ENCODE measurements at places on chromosomes 6 and 20.
A peak's percentile ranks its signal among the peaks of the same experiment; 100 is the strongest.

DNA sequence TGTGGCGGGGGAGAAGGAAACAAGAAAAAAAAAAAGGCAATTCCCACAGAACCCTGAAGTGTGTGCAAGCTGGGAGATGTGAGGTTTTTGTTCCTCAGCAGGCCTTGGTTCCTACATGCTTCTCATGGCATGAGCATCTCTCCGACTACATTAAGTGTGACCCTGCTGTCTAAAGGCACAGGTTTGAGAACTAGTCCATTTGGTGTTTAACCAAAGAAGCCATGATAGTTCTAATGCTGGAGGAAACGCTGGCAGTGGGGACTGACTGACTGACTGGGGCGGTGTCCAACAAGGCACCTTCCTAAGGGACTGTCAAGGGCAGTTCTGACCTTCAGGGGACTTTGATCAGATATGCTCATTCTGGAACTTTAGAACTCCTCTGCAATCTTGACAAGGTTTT is 3.8 kb downstream of the TXNDC5 start:
- no peak for DNase-seq

DNA sequence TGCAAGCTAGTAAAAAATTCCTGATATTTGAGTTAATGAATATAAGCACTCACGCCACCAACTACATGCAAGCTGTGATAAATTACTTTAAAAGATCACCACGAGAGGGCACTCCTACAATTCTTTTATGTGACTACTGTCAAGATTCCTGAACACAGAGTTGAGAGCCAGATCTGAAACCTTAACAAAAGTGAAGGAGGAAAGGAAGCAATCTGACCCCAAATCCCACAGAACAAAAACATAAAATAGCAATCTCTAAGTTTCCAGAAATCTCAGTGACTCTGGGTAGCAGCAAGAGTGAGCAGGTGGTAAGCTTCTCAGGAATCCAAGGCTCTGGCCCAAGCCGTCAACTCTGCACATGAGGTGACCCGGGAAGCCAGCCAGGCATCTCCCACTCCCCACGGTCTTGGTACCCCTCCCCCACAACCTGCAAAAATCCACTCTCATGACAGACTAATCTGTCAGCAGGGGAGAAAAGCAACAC is 55.1 kb downstream of the STAU1 start:
- peak; percentile 6 for DNase-seq

DNA sequence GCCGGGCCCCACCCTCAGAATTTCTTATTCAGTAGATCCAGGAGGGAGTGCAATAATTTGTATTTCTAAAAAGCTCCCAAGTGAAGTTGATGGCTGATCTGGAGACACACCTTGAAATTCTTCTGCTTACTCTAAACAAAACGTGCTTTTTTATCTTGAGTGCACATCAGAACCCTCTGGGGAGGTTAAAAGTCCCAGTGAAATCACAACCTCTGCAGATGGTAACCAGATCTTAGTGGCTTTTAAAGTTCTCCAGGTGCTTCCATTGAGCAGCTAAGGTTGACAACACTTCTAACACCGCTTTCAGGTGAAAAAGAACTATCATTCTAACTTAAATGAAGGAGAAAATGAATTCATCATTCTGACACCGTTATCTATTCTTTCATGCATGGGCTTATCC is 45.6 kb upstream of the ESR1 start:
- no peak for DNase-seq

DNA sequence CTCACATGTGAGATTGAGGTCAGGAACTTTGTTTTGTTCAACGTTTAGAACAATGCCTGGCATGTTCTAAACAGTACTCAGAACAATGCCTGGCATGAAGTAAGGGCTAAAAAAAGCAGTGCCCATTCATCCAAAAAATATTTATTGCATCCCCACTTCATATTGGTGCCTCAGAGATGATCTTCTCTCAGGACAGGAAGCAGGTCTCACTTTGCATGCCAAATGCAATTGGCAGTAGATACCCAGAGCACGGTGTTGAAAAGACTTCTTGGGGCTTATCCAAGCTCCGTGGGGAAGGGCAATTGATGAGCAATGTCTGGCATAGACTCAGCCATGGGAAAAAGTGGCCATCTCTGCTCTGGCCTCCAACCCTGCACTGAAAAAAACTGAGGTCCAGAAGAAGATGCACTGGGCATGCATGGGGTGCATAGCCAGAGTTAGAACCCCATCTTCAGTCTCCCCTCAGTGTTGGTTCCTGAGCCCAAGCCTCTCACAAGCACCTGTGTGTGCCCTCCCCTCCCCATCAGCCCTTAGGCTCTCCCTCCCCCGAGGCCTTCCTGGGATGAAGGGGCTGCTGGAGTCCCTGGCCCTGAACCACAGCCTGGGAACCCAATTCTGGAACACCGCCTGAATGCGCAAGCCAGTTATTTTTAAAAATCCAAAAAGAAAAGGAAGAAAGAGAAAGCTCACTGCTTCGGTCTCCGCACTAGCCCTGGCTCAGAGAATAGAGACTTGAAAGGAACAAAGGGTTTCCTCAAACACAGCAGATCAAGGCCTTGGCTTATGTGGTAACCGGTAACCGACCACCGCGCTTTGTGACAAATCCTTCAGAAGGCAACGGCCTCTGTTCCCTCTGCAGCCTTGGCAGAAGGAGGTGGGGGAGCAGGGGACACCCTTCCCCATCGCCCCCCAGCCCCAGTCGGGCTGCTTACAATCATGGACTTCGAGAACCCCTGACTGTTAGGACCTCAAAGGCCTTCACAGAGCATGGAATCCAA is 78.5 kb upstream of the SIRPA start:
- peak; percentile 14 for DNase-seq

GRCh38 chr20:48360342-48360975 is 467.3 kb downstream of the PREX1 start:
- DNase-seq: no peak

DNA sequence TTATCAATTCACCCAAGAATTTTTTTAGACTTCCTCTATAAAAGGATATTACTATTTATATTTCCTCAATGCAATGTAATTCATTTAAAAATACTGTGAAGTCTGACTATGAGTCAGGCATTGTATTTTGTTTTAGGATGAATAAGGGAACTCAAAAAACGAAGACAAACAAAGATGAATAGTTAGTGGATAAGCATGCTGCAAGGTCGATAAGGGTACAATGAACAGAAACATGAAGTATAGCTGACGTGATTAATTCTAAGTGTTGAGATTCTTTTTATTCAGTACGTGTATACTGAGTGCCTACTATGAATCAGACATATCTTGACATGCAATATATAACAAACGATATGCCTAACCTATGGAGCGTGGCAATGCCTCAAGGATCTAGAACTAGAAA is 105.4 kb downstream of the PDE10A start:
- DNase-seq: no peak

GRCh38 chr6:134303891-134304290 is 14.0 kb downstream of the SGK1 start:
- DNase-seq: no peak

- no peak for DNase-seq
Measured at GRCh38 chr6:3301506-3301905, 42.8 kb downstream of the PSMG4 start.

DNA sequence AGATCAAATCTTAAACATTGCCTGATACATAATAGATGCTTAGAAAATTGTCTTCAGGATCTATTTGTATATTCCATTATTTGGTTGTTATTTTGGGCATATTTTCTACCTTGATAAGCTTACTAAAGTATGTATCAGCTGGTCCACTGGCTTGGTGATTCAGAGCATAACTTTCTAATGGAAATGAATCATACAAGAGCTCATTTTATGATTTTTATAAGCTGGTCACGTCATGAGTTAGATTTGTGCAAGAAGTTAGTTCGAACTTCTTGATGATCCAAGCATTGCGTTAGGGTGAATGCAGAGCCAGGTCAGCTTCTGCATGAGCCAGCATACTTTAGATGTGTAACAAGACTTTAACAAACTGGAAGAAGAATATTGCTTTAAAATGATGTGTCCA is 144.5 kb upstream of the FLRT3 start:
- DNase-seq: no peak

- DNase-seq: no peak
Measured at GRCh38 chr6:138428944-138429598, 25.0 kb downstream of the HEBP2 start.

DNA sequence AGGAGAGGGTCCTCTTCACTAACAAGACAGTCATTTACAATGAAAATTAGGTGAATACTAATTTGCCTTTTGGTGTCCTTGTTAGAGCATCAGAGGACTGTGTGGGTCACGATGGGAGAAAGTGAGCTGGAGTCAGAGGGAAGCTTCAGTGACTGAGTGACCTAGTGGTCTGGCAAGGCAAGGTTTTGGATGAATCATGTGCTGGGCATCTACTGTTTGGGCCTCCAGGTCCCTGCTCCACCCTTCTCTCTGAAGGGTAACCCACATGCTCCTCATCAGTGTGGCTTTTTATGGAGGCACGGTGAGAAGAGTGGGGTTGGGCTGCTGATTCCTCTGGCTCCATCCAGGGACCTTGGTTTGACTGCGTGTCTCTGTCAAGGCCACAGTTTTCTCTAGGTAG is 60.5 kb upstream of the EXOC2 start:
- DNase-seq: no peak

DNA sequence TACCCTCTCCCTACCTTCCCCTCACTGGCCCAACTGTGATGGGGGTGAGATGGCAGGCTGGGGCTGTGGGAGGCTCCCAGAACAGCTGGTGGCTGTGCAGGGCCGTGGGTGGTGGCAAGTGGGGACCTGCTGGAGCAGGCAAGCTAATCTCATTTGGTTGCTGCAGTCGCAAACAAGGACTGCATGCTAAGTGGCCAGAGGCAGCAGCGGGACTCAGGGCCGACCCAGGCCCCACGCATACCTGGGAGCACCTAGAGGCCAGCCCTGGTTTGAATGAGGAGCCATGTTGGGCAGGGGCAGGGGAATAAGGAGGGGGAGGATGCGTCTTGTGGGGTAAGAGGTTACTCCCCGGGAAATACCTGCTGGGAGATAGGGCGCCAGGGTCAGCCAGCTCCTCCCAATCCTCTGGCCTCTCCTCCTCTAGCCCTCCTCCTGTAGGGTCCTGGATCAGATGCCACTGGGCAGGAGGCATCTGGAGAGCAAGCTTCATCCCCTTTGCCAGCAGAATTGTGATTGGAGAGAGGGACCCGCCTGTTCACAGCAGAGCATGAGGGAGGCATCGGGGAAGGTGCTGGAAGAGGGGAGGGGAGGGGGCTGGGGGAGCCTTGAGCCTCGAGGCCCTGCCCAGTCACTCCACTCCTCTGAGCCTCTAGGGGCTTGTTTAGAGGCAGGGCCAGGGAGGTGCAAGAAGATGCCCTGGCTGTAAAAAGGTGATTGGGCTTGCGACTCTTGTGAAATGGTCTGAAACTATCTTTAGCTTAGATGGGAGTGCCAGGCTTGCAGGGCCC is 24.3 kb upstream of the CDH22 start:
- no peak for DNase-seq

GRCh38 chr6:14505401-14505800 is 387.8 kb downstream of the CD83 start:
- no peak for DNase-seq

- peak; percentile 59 for DNase-seq
Measured at GRCh38 chr6:14748679-14749078, 497.2 kb upstream of the JARID2 start.

DNA sequence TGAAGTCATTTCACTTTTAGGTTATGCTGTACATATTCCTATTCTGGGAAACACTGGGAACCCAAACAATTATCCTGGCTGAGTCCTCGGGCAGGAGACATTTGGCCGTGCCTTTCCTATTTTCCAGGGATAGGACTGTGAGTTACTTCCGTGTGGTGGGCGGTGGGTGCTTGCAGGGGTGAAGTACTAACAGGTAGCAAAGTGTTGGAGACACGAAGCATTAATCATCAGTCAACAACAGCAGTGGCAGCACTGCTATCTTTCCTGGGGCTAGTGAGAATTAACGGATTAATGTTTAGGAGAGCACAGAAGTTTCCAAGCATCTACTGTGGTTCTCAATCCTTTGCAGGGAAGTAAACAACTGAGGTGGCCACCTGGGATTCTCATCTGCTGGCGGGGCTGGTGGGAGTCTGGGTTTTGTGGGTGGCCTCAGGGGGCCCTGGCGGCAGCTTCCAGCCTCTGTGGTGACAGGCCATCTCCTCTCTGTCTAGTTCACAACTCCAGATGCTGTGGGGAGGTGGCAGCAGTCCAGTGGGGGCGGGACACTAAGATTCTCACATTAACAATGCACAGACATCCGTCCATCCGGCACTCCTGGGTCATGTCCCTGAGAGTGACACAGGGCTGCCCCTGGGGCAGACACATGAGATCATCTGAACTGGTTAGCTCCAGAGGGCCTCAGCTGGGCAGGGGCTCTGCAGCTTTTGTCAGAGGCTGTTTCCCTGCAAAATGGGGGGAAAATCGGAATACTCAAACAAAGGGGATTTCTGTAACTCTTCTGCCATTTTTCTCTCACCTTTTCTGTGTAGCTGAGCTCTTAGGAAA is 90.9 kb downstream of the GJA10 start:
- no peak for DNase-seq

DNA sequence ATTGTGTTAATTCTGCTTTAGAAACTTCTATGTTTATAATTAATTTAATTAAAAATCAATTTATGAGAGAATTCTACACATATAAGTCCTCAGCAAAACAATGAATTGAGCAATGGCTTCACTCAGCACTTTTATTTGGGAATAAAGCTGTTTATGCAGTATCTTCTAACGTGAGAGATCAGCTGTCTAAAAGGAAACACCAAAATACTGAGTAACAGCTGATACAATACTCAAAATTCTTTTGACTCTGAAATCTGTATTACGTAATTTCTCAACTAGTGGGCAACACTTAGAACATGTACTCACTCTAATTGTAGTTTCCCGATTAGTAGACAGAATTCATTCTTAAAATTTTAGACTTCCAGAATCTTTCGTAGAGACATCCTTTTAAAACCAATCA is 49.8 kb downstream of the MAP3K7 start:
- DNase-seq: no peak

DNA sequence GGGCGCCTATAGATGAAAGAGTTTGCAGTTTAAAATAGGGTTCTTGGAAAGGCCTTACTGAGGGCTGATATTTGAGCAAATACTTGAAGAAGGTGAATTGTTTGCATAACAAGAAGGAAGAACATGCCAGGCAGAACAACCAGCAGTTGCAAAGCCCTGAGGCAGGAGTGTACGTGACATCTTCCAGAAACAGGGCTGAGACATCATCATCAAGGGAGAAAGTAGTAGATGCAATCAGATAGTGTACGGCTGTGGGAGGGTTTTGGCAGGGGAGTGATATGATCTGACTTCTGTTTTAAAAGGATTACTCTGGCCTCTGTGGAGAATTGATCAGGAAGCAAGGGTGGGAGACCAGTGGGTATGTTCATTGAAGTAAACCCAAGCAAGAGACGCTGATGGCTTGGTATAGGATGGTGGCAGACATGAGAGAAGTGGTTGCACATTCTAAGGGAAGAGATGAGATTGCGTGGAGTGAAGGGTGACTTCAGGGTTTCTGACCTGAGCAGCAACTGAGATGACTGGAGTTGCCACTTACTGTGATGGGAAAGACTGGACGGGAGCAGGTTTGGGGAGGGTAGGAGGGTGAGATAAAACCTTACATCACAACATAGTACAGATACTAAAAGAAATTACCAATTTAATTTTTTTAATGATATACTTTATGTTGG is 28.8 kb downstream of the RIOK1 start:
- no peak for DNase-seq

DNA sequence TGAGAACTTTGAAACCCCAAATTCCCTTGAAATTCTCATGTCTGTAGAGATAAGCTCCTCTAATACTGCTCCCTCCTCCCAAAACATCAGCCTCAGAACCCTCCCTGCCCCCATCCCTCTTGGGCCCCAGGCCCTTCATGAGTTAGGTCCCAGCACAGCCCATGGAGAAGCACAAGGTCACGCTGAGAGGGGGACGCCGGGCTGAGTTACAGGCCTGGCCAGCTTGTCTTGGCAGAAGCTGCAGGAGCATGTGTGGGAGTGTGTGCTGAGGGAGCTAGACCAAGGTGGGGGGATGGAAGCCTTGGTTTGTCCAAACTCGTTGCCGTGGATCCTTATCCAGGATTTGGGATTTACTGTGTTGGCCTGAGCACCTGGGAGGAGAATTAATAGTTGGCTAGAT is 8.5 kb upstream of the PTCRA start:
- no peak for DNase-seq

Data from activated T-cell treated with anti-CD3 and anti-CD28 coated beads, Interleukin-2, amount 50 U/mL, for 72 hours (primary cell).